ENCODE measurements at places on chromosomes 7 and 10. TPM values are rescaled to one million over a fixed set of nuclear protein-coding genes. Genes with fewer than 3 reads are reported as not detected.

DNA sequence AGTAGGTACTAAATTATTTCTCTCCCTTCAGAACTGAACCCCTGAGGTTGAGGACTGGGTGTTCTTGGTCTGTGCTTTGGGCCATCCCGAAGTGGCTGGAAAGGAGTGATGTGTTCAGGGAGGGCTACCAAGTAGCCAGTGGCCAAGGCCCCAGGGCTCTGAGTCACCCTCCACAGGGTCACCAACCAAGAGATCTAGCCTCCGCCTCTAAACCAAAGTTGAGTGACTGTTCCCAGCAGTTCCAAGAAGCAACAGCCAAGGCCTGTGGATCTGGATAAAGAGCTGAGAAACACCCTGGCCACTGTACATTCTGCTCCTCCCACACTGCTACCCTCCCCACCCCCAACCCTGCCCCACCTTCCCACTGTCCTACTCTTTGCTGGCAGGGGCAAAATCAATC is 35.5 kb upstream of the KCNMA1 start:
- DNase-seq = no peak

- DNase-seq = peak; percentile 19
Measured at GRCh38 chr7:111741811-111742240, 179.5 kb upstream of the IMMP2L start.

DNA sequence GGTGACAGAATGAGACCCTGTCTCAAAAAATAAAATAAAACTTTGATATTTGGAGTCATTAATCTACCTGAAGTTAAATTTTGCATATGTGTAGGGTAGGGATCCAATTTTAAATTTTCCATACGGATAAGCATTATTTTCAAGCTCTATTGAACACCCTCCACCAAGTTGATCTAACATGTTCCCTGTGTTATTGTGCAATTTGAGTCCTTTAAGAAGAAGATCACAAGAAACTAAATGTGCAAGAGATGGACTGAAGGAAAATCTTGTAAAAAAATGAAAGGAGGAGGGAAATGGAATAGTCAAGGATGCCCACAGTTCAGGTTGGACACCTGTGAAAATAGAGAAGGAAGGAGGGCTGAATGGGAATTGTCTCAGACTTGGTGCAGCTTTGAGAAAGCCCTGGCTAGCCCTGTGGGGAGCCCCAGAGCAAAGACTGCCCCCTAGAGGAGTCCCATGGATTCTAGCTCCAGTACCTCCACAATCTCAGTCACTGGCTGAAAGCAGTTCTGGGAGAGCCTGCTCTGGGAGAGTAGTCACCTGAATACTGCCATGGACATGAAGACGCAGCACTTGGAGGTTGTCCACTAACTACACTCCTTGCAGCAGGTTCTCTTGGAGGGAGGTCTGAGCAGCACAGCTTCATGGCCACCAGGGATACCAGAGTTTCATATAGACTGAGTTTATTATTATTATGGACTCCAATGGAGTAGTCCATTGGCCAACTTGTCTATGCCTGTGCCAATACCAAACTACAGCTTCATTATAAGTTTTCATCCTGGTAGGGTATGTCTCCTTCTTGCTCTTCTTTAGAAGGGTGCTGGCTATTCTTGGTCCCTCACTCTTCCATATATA is 5.7 kb upstream of the TIAL1 start:
- DNase-seq = no peak

GRCh38 chr7:120189623-120190022 is 83.4 kb upstream of the KCND2 start:
- no peak for DNase-seq

DNA sequence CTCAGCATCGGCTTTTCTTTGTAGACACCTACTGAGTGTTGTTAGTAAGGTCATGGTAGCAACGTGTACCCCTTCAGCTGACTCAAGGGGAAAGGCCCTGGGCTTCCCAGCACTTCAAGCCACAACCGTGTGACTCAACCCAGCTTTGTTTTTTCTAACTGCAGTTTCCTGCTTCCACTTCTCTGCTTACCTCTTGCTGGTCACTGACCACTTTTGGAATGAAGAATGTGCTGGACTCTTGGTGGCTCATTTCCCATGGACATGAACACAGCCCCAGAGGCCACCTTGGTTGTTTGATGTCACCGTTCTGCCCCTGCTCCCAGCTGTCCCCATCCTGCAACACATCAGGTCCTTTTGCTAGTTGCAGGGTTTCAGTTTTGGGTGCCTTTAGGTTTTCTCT is 69.5 kb upstream of the ZNF438 start:
- DNase-seq = no peak

The CHAT gene
- total RNA-seq = not detected

The CLIP2 gene
- 46.5 TPM for total RNA-seq
